Tibial artery (tissue), 4 donors: ENCODE measurements at places on chromosomes 2 and 18.

- peak; percentile 19 for DNase-seq
Measured at GRCh38 chr2:72133721-72134407, 13.8 kb downstream of the CYP26B1 start.

GRCh38 chr2:7609556-7609955, 692.3 kb downstream of the RNF144A start:
- no peak for DNase-seq

- peak; percentile 44 for DNase-seq
Measured at GRCh38 chr2:239948100-239948881, 76.9 kb downstream of the NDUFA10 start.

DNA sequence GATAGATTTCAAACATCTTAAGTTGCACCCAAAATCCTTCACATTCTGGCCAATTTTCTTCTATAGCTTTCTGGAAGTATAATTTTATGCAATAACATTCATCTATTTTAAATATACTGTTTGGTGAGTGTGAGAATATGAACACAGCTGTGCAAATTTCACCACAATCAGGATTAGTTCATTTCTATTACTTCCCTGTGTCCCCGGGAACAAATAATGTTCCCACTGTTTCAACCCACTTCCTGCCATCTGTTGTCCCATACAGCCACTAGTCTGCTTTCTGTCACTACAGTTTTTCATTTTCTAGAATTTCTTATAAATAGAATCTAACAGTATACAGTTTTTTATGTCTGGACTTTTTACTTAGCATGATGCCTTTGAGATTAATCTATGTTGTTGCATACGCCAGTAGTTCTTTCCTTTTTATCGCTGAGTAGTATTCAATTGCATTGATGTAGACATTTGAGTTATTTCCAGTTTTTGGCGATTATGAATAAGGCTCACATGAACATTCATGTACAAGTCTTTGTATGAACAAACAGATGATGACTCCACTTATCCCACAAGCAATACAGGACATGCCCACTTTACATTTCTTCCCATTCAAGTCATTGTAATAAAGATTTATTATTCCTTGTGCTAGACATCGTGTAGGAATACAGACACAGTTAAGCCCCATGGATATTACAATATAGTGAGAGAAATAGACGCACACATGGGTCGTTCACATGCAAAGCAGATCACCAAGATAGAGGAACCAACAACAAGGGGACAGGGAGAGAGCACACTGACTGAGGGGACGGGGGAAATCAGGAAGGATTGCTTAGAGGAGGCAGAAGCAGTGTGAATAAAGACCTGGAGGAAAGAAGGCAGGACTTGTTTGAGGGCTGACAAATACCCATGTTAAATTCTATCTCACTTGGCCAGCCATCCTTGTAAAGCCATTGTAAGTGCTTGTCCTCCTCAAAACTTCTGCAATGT, 72.9 kb upstream of the PAX8 start:
- no peak for DNase-seq

DNA sequence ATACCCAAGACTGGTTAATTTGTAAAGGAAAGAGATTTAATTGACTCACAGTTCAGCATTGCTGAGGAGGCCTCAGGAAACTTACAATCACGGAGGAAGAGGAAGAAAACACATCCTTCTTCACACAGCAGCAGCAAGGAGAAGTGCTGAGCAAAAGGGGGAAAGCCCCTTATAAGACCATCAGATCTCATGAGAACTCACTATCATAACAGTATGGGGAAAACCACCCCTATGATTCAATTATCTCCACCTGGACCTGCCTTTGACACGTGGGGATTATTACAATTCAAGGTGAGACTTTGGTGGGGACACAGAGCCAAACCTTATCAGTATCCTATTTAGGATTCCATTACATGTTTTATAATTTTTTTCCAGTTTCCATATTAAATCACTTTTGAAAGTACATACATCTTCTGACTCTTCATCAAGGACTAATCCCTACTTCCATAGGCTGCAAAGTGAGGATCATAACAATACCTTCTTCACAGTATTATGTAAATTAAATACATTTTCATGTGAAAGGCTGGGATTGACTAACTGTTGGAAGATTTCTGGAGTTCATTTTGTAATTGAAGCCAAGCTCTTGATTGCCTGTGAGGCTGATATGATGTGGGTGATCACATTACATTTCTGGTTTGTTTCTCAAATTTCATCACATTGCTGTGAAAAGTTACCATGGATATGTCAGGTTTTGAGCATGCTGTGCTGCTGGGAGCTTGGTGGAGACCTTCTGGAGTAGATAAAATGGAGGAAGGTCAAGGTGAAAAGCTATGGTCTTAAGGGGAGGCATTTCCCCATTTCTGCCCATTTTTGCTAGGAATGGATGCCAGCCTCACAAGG, 31.7 kb upstream of the CERS6 start:
- DNase-seq: no peak

- no peak for DNase-seq
Measured at GRCh38 chr2:118833716-118834439, 13.6 kb downstream of the EN1 start.

DNA sequence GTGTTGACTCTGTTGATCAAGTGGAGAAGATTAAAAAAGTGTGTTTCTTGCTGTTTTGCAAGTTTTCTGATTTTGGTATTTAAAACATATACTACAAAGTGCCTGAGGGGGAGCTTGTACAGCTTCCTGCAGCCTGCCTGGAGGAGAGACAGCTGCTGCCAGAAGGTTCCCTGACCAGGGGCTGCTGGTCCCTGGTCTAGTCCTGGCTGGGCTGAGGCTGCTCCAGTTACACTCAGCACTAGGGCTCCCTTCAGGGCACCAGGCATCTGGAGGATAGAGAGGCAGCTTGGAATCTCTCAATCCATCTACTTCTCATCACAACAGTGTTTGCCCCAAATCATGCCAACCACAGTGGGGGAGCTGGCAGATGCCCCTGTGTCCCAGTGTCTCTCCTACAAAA, 4.8 kb downstream of the MC2R start:
- no peak for DNase-seq

- DNase-seq: no peak
Measured at GRCh38 chr2:240463866-240464481, 28.5 kb downstream of the GPC1 start.

DNA sequence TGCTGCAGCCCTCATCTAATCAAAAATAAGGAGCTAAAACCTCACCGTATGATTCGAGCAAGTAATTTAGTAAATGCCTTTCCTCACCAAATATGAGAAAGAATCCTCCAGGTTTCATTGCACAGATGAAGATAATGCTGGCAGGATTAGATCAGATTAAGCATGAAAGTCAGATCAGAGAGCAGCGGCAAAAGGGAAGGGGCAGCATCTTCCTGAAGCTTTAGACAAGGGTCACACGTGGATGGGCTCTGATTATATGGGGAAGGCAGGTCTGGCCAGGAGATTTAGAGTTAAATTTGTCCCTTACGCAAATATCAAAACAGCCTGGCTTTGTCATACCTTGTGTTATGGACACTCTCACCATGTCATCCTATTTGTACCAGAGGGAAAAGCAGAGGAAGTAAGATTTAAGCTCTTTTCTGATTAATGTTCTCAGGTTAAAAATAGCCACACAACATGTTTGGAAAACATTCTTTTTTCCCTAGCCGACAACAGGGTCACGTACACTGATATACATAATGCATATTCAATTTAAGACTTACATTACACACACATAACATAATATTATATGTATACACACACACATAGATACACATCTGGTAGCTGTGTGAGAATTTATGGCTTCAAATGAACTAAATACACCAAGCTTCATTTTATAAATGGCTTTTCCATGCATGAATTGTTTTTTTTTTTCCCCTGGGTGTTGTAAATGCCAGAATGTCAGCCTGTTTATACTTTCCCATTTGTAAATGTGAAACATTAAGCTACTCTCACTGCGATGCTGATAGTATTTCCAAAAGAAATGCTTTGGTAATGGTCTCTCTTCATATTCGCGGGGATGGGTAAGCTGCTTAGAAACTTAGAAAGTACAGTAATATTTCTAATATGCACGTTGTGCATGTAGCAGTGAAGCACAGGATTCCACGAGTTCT, 196.3 kb upstream of the SIX3 start:
- no peak for DNase-seq

DNA sequence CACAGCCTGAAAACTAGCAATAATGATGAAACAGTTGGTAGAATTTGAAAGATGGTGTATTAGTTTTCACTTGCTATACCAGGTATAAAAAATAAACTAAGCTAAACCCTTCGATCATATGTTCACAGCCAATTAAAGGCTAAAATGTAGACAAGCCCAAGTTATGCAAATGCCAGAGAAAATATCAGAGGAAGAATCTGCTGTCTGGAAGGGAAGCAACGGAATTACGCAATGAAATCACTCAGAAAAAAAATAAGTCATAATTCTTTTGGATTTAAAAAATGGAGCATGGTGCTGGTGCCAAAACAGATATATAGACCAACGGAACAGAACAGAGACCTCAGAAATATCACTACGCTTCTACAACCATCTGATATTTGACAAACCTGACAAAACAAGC, 108.3 kb downstream of the ARL4C start:
- DNase-seq: no peak

DNA sequence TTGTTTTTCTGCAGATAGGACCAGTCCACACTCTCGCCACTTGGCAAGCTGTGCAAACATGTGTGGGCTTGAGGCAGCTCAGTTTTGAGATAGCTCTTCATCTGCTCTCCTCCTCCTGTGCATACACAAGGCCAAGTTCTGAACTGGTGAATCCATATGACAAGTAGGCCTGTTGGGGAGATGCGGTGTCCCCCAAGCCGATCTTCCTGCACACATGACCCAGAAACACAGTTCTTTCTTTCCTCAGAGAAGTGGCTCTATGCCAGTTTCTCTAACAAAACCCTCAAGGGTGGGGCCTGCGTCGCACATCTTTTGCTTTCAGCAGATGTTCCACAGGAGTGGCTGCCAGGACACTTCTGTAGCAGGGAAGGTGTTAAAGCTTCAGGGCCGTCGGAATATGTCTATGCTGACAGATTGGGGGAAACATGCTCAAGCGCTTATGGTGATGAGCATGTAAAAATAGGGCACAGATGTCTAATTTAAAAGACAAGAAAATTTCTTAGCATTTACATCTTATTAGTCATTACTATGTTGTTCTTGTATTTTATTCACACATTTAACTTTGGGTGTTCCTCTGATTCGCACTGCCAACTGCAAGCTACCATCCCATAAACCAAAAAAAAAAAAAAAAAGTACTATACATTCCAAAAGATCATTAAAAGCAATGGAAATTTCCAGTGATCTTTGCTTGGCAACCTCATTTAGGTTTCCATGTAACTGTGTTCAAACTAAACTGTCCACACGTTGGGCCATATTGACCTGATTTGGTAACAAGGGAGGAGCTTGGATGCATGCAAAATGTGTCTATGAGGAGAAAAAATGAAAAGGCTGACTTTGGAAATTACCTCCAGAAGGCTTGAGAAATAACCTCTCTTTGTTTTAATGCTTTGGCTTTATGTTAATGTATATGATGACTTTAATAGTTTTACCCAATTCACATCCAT, 1055.5 kb upstream of the KLHL29 start:
- DNase-seq: no peak

- DNase-seq: no peak
Measured at GRCh38 chr2:160054984-160055725, 7.3 kb downstream of the PLA2R1 start.

DNA sequence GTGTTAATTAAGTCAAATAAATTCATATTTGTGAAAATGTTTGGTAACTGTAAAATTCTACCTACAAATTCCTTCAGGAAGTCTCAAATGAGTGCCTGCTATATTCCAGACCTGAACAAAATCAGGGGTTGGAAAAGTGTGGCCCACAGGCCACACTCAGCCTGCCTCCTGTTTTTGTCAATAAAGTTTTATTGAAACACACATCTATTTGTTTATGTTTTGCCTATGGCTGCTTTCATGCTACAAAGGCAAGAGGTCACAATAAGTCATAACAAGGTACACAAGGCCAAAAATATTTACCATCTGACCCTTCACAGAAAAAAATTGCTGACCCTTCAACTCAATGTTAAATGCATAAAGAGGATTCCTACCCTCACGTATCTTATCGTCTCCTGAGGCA, 581.7 kb downstream of the ARHGAP15 start:
- no peak for DNase-seq

DNA sequence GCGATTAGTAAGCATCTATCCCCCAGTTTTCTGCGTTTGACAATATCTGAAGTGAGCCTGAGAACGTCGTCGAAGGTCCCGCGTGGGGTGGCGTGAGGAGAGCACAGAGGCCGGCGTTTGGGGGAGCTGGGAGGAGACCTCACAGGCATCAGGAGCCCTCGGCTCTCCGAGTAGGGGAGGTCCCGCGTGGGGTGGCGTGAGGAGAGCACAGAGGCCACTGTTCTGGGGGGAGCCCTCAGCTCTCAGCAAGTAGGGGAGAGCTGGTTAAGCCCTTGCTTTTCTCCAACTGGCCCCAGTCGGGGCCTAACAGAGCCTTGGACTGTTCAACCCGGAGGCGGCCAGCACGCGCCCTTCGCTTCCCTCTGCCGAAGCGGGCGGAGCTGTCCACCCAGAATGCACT, 134.3 kb downstream of the NFATC1 start:
- DNase-seq: peak; percentile 55

DNA sequence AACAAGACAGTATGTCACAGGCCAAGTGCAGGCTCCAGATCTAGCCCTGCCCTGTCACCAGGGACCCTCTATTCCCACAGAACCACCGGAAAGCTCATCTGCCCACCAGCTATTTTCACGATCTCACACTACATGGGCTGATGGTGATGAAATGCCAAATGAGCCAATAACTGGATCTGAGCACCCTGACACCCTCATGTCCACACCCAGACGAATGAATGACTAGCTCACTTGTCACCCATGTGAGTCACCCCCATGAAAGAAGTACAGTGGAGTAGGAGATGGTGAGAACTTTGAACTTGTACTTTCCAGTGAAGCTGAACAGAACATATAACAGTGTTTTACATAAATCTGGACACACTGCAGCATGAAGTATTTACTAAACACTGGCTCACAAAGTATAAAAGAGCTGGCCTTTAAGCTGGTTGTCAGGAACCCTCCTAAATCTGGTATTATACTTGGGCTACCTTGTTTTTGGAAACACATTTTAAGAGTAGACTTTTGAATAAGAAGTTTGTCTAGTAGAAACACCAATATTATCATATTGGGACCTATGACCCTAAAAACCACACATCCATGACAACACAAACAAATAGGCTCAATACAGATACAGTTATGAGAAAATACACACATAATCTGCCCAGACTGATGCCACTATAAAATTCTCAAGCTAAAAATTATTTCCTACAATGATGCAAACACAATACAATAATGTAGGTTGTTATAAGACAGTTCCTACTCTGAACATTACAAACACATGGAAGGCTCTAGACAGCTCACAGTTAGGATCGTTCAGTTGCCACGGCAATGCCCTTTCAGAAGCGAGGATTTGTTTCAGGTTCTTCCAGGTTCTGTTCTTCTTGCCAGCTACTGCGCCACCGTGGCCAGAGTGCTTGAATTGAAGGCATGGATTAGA, 19.0 kb downstream of the INO80C start:
- no peak for DNase-seq
